HFFc6 (cell line): ENCODE measurements at places on chromosomes 11 and 22. TPM values are rescaled to one million over a fixed set of nuclear protein-coding genes. Genes with fewer than 3 reads are reported as not detected.

GRCh38 chr11:106608677-106609076, 409.6 kb downstream of the GUCY1A2 start:
- no peak overlapping the region for H3K27ac ChIP-seq
- no peaks in the 10 kb centered on the region for H3K4me1 ChIP-seq
- H3K36me3 ChIP-seq: no peaks in the 10 kb centered on the region
- DNase-seq: no peak
- H3K4me3 ChIP-seq: no peak overlapping the region
- no peaks in the 10 kb centered on the region; the same call in 1 of the 2 replicates for H3K27me3 ChIP-seq

The GNG3 gene
- not detected in 3 replicates for total RNA-seq

GRCh38 chr11:129723146-129723760, 92.4 kb upstream of the TMEM45B start:
- H3K4me1 ChIP-seq: no peaks in the 10 kb centered on the region
- H3K36me3 ChIP-seq: no peaks in the 10 kb centered on the region
- no peak overlapping the region for H3K27ac ChIP-seq
- H3K4me3 ChIP-seq: no peak overlapping the region

DNA sequence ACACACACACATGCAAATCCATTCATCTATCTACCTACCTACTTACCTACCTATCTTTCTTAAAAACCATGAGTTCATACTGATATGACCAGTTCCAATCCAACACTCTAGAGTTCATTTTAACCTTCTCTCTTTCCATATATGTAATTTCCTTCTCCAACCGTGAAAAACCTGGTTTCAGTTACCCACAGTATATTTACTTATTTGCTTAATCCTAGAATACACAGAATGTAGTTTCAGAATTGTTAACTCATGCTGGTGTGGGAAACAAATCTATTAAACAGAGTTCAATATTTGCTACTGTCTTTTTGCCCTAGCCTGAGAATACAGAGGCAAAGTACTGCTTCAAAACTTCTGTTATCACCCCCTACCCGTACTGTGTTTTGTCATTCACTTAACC, 101.3 kb downstream of the RRM1 start:
- no peak for DNase-seq
- peaks cover 10% of the 10 kb centered on the region for H3K27me3 ChIP-seq
- H3K36me3 ChIP-seq: no peaks in the 10 kb centered on the region
- H3K4me1 ChIP-seq: no peaks in the 10 kb centered on the region
- no peak overlapping the region for H3K27ac ChIP-seq

DNA sequence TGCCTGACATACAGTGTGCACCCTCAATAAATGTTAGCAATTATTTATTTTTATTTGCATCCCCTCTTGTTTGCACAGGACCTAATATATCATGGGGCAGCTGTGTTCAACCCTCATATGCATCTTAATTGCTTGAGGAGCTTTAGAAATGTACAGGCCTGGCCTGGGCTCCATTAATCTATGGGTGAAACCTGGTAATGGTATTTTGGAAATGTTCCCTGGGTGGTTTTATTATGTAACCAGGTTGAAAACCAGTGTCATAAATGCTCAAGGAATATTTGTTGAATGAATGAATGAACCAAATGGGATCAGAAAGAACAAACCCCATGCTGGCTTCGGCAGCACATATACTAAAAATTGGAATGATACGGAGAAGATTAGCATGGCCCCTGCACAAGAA, 84.0 kb upstream of the PICALM start:
- no peak overlapping the region for H3K4me3 ChIP-seq
- no peaks in the 10 kb centered on the region; the same call in 1 of the 2 replicates for H3K27me3 ChIP-seq
- DNase-seq: no peak

- H3K27ac ChIP-seq: no peak overlapping the region
- peaks cover 5% of the 10 kb centered on the region; the same call in 1 of the 2 replicates for H3K36me3 ChIP-seq
- H3K27me3 ChIP-seq: no peaks in the 10 kb centered on the region; the same call in 1 of the 2 replicates
- no peak for DNase-seq
- no peak overlapping the region for H3K4me3 ChIP-seq
Observed at GRCh38 chr11:64801158-64801464, 1.9 kb downstream of the MAP4K2 start.

The PGR gene
- total RNA-seq: not detected in 3 replicates

The UPK3A gene
- not detected in 3 replicates for total RNA-seq

The UBQLNL gene
- total RNA-seq: 0.09 to 0.21 TPM in 2 of 3 replicates, not detected in the other

GRCh38 chr22:45319324-45319685, 9.6 kb downstream of the FAM118A start:
- H3K27ac ChIP-seq: peak overlapping the region; percentile 93
- DNase-seq: no peak
- no peak overlapping the region for H3K4me3 ChIP-seq
- H3K27me3 ChIP-seq: no peaks in the 10 kb centered on the region
- H3K4me1 ChIP-seq: peaks cover 25% of the 10 kb centered on the region
- H3K36me3 ChIP-seq: peaks cover 16% of the 10 kb centered on the region

DNA sequence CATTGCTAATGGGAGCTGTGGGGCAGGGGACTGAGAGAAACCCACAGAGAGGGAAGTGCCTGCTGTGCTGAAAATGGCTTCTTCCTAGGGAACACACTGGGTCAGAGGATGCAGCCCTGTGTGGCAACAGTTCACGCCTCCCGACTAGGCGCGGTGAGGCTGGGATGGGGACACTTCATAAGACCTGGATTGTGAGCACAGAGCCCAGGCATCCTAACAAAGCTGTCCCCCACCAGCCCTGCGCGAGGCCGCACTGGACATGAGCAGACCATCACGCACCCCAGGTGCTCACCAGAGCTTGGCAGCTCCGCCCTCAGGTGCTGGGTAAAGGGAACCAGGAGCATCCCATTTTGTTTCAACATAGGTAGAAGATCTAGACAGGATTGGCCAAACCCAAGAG, 1.8 kb upstream of the KRTAP5-4 start:
- no peaks in the 10 kb centered on the region for H3K36me3 ChIP-seq
- H3K27ac ChIP-seq: no peak overlapping the region
- peaks cover 6% of the 10 kb centered on the region; the same call in 1 of the 2 replicates for H3K4me1 ChIP-seq
- peaks cover 49% of the 10 kb centered on the region for H3K27me3 ChIP-seq
- H3K4me3 ChIP-seq: no peak overlapping the region

The ANO1 gene
- not detected in 3 replicates for total RNA-seq
